ENCODE measurements at places on chromosomes 1 and 21. TPM values are rescaled to one million over a fixed set of nuclear protein-coding genes. Genes with fewer than 3 reads are reported as not detected.

RHD gene
- total RNA-seq: not detected

ACTA1 gene
- total RNA-seq: 0.22 TPM

MAP3K7CL gene
- total RNA-seq: 10.9 TPM

FTCD gene
- 1.5 TPM for total RNA-seq

GJB4 gene
- not detected for total RNA-seq

SPATA45 gene
- not detected for total RNA-seq

KLHL21 gene
- total RNA-seq: 22.4 TPM

PKLR gene
- total RNA-seq: not detected

TBX19 gene
- 2.3 TPM for total RNA-seq

C1orf87 gene
- not detected for total RNA-seq

CTSK gene
- total RNA-seq: 6.7 TPM

ERICH3 gene
- total RNA-seq: not detected

CELA3A gene
- total RNA-seq: not detected

CBR3 gene
- 13.3 TPM for total RNA-seq

GNG4 gene
- not detected for total RNA-seq

AKT3 gene
- total RNA-seq: 98.2 TPM

FCGR3A gene
- total RNA-seq: not detected

MRPS14 gene
- 31.6 TPM for total RNA-seq

ELF3 gene
- total RNA-seq: 0.29 TPM

LCE1F gene
- not detected for total RNA-seq

TFF2 gene
- not detected for total RNA-seq

KCNA3 gene
- total RNA-seq: not detected

PRELP gene
- not detected for total RNA-seq

FALEC gene
- not detected for total RNA-seq

LCE1B gene
- total RNA-seq: not detected

ABCG1 gene
- total RNA-seq: 19.6 TPM

CFHR1 gene
- not detected for total RNA-seq

SLC9C2 gene
- total RNA-seq: not detected
